ENCODE measurements at places on chromosomes 12 and 14.

DNA sequence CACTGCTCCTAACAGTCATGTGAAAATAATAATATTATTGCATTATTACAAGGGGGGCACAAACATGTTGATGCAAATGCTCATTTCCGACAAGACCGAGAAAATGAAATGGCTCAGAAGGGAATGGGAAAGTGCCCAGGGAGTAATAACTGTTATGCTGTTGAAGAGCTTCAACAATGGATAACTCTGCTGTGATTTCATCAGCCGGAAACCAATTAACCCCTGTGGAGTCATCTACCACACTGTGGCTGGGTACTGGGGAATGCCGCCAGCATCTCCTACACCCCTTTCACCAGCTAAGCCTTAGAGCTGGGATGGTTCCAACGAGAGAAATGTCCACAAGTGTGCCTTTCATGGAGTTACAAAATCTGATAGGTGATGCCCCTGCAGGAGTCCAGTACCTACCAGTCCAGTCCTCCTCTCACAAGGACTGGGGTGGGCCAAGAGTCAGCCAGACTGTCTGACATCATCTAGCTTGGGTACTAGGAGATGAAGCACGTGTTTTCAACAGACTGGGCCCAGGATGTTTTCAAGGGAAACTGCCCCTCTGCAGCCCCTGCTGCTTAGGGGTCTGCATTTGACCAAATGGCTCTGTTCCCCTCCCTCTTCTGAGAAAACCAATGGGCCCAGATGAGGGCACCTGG, 509.3 kb upstream of the CCDC196 start:
- DNase-seq, result no peak

DNA sequence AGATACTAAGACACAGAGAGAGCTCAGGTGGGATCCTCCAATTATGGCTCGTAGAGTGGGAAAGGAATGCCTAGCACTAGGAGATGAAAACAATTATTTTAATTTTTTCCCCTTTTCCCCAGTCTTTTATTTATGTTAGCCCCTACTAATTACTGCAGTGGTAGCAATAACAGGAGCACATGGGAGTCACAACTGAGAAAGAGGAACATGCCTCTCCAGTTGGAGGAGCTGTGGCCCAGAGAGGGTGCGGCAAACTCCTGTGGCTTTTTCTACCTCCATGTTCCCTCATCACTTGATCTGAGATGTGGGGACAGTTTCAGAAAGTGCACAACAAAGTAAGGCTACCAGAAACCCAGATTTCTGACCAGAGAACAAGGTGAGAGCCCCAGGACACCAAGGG, 25.9 kb upstream of the POC1B start:
- no peak for DNase-seq

GRCh38 chr12:131124487-131125280, 171.0 kb downstream of the ADGRD1 start:
- no peak for DNase-seq

- DNase-seq, result no peak
Observed at GRCh38 chr14:32679927-32680612, 258.6 kb upstream of the NPAS3 start.
